ENCODE measurements at places on chromosomes 3 and 15. TPM values are rescaled to one million over a fixed set of nuclear protein-coding genes. Genes with fewer than 3 reads are reported as not detected.

RBPMS2 gene
- total RNA-seq: 1.1 TPM

B3GALNT1 gene
- 11.8 TPM for total RNA-seq

CKMT1A gene
- 22.2 TPM for total RNA-seq

ST8SIA2 gene
- total RNA-seq: 0.06 TPM

WNT5A gene
- total RNA-seq: 12.1 TPM

ARL14 gene
- total RNA-seq: 0.49 TPM

MORC1 gene
- total RNA-seq: not detected

KBTBD13 gene
- total RNA-seq: not detected

IL17RB gene
- not detected for total RNA-seq

A4GNT gene
- total RNA-seq: not detected

SYNPR gene
- total RNA-seq: not detected

DZIP1L gene
- 15.4 TPM for total RNA-seq

RAB5A gene
- total RNA-seq: 124 TPM

HHATL gene
- 6.1 TPM for total RNA-seq

ADAMTSL3 gene
- 2.4 TPM for total RNA-seq

GOLGA6D gene
- total RNA-seq: 0.08 TPM

UCN2 gene
- 6.3 TPM for total RNA-seq

Data from lower leg skin (tissue), 4 donors.